ENCODE measurements at places on chromosomes 16 and 17.
A peak's percentile ranks its signal among the peaks of the same experiment; 100 is the strongest.

DNA sequence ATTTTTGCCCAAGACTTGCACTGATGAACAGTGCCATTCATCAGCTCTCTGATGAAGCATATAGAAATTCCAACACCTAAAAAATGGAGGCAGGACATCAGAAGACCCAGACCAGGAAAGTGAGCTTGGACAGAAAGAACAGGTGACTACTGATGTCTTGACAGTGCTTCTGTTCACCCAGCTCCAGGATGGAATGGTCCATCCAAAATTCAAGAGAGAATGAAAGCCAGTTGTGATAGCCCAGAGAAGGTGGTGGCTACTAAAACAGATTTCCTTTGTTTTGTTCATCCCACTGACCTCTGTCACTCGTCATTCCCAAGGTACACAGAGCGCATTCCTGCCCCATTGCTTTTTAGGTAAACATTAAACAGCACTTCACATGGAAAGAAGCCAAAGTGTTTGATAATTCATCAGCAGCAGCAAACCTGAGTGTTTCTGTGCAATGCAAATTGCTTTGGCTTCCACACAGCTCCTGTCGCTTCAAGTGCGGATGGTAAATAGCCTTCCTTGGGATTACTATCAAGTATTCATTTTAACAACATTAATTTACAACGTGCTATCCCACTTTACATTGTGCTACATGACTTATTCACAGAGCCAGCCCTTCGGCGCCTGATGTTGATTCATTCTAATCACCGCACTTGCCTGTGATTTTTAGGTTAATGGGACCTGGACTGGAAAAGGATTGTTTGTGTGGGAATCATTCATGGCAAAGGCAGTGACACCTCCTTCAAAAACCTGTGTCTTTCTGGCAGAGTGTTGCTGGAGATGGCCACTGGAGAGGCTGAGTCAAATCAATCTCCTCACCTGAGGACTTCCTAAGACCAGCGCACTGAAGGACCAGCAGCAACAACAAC is 65.1 kb upstream of the TOX3 start:
- no peak for DNase-seq

DNA sequence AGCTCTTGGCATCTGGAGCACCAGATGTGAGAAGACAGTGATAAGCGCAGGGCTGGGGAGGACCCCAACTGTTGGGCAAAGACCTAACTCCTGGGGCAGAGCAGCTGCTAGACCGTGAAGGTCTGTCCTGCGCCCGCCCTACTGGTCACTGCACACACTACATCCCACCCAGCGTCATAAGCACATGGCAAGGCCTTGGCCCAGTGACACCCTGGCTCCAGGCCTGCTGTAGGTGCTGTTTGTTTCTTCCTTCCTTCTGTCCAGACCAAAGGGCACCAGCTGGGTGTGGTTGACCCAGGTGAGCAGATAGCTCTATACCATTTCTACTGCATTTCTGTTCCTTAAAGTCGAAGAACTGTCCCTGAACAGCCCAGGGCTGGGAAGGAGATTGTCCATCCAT is 6.4 kb downstream of the TRPV3 start:
- no peak for DNase-seq

GRCh38 chr16:35449663-35450062 is 1990.3 kb downstream of the TP53TG3F start:
- DNase-seq = no peak

DNA sequence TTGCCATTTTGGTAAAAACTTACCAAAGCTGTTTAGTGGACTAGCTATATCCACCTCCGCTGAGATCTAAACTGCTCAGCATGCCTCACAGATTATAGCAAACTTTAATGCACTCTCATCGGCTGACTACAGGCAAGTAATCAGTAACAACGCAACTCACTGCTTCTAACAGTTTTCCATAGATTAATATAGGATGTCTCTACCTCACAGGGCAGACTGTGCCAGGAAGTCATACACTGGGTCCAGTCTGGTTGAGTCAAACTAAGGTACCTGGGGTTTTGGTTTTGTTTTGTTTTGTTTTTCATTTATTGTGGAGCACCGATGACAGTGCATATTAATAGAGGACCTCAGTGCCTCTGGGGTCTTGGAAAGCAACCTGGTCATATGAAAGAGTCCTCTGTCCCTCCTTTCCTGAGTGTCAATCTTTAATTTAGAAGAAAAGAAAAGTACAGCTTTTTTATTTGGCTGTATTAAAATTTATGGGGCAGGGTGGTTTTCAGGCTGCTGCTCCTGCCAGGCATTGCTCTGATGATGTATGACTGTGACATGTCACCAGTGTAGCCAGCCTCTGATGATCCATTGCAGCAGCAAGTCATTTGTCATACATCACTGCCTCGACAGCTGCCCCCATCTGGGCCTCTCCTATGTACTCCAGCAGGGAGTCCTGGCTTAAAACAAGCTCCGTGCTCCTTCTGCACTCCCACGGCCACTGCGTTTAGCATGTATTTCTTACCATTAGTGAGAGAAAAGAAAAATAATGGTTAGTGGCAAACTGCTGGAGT is 854.1 kb downstream of the KCNJ2 start:
- DNase-seq = no peak

- DNase-seq = peak; percentile 80
Observed at GRCh38 chr16:3690470-3690928, 26.8 kb downstream of the TRAP1 start.

DNA sequence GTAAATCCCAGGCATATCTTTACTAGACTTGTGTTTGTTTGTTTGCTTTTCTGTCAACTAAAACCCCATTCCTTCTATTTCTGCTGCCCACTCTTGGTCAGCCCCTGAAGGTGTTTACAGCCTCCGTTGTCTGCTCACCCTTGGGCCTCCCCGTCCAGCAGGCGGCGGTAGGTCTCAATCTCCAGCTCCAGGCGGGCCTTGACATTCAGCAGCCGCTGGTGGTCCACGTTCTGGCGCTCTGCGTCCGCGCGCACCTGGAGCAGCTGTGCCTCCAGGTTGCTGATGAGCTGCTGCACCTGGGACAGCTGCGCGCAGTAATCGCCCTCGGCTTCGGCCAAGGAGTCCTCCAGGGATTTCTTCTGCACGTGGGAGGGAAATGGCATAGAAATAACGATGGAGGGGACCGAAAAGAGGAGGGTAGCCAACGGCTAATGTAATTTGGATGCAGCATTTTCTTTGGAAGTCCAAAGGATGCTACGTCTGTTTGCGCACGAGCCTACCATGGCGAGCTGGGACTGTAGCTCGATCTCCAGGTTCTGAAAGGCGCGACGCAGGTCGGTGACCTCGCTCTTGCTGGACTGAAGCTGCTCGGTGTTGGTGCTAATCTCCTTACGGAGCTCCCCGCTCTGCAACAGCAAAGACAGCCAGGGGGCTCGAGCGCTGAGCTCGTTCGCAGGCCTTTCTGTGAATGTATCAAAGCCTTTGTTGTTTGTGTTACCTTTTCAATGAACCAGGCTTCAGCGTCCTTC is 3.9 kb downstream of the KRT12 start:
- DNase-seq = no peak

- peak; percentile 26 for DNase-seq
Observed at GRCh38 chr16:80824623-80825364, 20.4 kb upstream of the CDYL2 start.

DNA sequence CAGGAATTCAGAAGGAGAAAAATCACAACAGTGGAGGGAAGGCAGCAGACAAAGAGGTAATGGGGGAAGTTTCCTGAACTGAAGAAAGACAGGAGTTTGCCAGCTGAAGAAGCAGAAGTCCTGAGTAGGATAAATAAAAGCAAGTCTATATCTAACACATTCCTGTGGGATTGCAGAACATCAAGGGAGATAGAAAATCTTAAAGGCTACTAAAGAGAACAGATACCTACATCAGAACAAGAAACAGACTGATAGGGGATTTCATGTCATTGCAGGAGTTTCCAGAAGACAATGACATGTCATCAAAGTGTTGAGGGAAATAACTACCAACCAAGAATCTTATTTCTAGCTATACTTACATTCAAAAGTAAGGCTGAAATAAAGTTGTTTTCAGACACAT is 21.3 kb upstream of the CRYBA1 start:
- no peak for DNase-seq

GRCh38 chr17:3890082-3890877 is 2.6 kb downstream of the CAMKK1 start:
- DNase-seq = peak; percentile 41

- DNase-seq = no peak
Observed at GRCh38 chr16:68217506-68217905, 18.4 kb downstream of the ESRP2 start.
